ENCODE measurements at places on chromosomes 11 and 22.

DNA sequence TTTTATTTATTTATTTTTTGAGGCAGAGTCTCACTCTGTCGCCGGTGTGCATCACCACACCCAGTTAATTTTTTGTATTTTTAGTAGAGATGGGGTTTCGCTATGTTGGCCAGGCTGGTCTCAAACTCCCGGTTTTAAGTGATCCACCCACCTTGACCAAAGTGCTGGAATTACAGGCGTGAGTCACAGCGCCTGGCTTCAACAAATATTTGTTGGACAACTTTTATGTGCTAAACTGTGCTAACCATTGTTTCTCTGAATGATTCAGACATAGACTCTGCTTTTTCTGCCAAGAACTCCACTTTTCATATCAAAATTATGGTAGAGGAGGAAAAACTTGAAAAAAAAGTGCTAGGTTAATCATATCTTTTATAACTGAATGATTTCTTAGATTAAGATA, 36.3 kb downstream of the MMP7 start:
- DNase-seq = no peak

DNA sequence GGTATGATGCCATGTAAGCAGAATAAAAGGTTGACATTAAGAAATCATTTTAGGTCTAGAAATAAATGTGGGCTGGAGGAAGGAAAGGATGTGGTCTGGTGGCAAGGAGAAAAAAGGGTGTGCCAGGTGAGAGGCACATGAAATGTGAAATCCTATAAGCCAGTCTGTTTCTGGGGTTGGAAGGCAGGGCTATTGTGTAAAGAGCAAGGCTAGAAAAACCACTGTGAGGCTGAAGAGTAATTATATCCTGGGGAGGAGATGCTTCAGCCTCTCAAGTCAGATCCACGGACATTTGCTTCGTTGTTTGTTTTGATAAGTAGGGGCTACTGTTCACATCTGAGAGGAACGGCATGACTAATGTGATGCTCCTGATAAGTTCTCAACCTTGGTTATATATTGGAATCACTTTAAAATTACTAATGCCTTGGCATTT, 77.5 kb upstream of the CTSC start:
- peak; percentile 82 for DNase-seq

DNA sequence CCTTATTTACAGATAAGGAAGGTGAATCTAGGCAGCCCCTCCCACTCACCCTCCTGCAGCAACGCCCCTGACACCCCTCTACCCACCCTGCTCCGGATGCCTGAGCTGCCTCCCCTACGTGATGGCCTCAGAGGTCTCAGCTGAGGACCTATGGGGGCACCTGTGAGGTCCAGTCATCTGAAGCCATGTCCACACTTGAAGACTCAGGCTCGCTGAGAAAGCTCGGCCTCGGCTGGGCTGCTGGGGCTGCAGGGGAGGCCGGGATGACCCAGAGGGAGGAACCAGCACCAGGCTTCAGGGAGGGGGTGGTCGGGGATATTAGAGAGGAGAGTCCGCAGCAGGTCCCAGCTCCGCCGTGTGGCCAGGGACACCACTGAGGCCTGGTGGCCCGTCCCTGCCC, 92.8 kb downstream of the BRD1 start:
- no peak for DNase-seq

DNA sequence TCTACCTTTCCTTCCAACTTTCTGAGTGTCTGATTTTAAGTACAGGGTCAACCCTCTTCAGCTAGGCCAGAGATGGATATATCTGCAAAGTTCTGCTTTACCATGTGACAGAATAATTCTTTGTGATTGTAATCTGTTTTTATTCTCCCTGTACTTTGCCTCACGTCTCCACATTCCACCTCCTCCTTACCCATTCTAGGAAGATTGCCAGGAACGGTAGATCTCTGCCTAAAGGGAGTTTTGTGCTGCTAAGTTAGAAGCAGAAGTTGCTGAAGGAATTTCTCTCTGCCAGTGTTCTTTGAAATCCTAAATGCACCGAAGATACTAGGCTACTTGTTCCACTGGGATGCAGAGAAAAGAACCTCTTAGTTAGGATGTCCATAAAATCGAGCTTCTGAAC, 20.7 kb upstream of the FAM181B start:
- no peak for DNase-seq

- no peak for DNase-seq
These were observed 89.1 kb downstream of the TRIM44 start for GRCh38 chr11:35751664-35752061.

DNA sequence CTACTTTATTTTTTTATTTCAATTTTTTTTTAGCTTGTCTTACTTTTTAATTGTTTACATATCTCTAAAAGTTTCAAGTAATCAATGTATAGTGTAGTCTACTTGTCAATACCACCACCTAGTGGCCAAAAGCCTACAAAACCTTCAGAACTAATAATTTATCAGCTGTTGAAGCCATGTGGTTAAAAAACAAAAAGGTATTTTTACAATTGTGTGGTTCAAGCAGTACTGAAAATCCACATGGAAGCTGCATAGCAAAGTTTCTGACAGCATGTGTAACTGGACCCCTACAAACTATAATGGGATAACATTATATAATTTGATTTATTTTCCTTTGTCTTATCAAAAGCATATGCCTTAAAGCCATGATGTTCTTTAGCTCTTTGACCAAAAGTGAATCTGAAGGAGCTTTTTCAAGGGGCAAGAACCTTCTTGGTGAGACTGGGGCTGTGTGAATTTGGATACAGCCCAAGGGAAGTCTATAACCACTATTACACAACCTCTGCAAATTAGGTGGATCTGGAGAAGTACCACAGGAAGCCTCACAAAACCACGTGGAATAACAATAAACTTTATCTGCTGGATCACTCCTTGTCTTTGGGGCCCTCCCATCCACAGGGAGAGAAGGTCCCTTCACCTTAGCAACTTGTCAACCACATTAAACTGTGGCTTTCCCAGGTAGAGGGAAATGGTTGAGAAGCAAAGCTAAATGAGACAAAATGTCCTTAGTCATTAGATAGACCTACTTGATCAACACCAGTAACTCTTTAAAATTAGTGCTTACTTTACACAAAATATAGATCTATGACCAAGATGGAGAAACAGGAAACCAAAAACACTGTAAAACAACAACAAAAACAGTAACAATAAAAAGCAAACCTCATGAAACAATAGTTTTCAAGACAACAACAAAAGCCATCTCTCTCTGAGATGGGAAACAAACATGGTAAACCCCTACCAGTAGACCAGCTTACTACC, 9.9 kb downstream of the NARS2 start:
- peak; percentile 99 for DNase-seq

DNA sequence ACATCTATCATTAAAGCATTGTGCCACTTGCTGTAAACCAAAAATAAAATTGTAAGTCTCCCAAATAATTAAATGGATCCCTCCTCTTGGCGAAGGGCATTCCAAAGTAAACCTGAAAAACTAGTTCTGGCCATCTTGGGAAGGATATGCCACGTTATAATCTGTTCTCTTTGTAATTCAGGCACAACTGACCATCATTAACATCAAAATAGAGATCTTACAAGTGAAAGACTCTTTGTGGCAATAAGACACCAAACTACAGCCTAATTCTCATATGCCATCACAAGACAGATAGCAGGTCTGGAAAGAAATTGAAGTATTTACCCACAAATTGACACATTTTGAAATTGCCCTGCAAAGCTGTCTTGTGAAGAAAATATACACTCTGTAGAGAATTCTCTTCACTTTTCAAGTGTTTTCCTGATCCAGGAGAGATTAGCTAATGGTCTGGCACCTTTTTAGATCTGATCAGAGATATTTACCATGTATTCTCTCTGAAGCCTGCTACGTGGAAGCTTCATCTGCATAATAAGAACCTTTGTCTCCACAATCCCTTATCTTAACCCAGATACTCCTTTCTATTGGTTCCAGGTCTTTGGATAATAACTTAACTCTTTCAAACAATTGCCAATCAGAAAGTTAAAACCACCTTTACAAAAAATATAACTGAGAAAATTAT, 630.4 kb upstream of the CCDC179 start:
- DNase-seq = no peak

DNA sequence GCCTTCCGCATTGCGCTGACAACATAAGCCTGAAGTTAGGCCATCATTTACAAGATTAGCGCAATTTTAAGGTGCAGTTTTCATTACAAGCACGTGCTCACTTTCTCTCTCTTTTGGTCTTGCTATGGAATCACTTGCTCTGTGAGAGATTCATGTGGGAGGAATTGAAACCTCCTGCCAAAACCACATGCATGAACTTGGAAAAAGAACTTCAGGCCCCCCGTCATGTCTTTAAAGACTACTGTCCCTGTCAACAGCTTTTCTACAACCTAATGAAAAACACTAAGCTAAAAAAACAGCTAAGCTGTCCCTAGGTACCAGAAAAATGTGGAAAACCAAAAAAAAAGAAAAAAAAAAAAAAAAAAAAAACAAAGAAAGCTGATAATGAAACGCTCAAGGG, 1707.6 kb upstream of the RAG2 start:
- no peak for DNase-seq

DNA sequence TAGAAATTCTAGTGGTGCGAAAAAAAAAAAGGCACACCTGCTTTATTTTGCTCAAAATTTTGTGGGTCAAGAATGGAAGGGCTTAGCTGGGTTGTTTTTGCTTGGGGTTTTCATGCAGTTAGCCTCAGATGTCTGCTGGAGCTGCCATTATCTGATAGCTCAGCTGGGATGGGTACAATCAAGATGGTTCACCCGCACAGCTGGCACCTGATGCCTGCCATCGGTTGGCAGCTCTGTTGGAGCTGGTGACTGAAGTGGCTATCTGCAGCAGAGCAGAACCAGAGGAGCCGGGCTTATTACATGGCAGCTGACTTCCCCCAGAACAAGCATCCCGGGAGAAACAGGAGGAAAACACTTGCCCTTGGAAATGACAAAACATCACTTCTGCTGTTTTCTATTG, 12.1 kb upstream of the ELFN2 start:
- DNase-seq = no peak

DNA sequence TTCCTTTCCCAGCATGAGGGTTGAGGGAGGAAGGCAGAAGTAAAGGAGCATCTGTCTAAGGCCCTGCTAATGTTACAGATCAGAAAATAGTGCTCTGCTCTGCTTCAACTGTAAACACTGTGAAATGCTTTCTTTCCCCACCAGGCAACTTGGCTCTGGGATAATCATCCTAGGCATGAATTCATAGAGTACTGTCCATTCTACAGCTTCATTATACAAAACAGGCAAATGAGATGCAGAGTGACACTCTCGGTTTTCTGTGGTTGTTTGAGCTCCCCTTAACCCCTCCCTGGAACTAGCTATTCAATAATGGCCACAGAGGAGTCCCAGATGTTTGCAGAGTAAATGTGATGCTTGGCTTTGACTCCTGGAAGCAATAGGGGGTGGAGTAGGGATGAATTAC, 184.3 kb upstream of the CTSC start:
- DNase-seq = no peak

GRCh38 chr11:64608046-64608445, 17.0 kb downstream of the SLC22A12 start:
- no peak for DNase-seq

DNA sequence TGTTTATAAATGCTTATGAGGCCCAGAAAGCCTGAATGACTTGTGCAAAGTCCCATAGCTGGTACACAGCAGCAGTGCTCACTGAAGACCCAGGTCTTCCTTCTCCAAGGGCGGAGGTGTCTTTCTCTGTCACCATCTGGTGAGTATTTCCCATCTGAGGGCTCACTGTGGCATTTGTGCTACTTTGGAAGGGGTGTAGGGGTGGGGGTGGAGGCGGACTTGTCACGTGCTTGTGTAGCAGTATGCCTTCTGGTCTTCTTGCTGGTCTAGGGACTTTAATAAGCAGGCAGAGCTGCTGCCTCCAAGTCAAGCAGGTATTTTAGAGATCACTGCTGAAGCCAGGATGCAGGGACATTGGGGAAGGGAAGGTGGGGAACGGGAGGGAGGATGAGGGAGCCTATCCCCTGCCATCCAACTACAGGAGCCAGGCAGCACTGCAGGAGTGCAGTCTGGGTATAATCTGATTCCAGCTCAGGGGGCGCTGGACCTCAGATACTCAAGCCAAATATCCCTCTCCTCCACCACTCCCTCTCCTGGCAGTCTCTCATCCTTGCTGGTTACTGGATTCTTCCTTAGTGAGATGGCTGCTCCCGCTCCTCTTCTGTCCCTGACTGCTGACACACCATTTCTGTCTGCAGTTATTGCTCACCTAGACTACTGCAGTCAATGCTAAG, 3.4 kb downstream of the ABCC8 start:
- DNase-seq = peak; percentile 24

DNA sequence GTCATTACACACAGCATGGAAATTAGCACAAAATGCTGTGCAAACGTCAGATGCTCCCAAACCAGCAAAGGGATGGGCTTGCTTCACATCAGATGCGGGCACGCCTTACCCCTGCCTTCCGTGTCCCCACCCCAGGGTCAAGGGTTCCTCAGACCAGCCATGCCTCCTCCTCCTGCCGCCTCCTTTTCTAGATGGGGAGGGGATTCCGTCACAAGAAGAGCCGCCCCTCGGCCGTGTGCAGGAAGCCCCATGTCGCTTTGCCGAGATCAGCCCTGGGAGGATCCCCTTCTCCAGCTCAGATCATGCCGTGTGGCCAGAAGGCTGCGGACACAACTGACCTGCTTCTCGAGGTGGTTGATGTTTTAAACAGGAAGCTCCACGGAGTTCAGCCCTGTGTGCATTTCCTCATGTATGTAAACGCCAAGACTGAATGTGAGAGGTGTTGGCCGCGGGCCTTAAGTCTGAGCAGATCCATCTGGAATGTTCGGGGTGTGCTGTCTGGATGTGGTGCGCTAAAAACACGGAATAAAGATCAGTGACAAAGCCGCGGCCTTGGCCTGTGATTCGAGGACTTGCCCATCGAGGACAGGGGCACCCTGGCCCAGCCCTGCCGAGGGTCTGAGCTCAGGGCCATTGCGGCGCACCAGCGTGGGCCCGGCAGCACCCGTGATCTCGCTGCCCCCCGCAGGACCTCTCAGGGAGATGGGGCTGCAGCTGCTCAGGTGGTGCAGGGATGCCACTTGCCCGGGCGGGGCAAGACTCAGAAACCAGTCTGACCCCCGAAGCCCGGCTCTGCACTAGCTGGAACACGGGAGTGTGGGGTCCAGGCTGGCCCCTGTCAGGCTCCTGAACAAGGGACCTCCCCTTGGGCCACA, 412.9 kb downstream of the TBC1D22A start:
- DNase-seq = no peak

DNA sequence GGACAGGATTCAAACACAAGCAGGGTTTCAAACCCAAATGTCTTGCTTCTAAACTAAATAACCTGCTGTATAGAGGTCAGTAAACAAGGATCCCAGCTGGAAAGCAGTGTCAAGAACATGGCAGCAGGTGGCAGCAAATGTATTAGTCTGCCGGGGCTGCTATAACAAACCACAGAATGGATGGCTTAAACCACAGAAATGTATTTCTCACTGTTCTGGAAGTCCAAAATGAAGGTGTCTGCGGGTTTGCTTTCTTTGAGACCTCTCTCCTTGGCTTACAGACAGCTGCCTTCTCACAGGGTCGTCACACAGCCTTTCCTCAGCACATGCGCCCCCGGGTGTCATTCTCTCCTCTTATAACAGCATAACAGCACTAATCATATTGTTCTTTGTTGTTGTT, 65.1 kb upstream of the LRRC55 start:
- DNase-seq = peak; percentile 87

GRCh38 chr11:106212081-106212480, 134.6 kb downstream of the AASDHPPT start:
- DNase-seq = no peak

GRCh38 chr11:75510723-75511019, 15.1 kb downstream of the GDPD5 start:
- no peak for DNase-seq
